ENCODE measurements at places on chromosomes 5 and 9.

DNA sequence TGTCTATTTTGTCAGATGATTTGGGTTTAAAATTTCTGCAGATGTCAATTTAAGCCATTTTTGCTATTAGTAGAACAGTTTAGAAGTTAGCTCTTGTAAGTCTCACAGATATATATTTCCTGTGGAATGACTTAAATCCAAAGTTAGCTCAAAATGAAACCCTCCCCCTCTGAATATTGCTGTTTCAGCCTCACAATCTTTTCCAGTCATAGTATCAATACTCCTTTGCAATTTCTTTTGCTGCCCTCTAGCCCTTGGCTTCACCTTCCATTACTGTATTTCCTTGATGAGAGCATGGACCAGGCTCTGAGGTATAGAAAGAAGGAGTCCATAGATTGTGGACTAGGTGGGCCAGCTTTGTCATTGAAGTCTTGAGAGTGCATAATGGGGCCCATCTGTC, 124.4 kb downstream of the ATG10 start:
- no peak for DNase-seq

DNA sequence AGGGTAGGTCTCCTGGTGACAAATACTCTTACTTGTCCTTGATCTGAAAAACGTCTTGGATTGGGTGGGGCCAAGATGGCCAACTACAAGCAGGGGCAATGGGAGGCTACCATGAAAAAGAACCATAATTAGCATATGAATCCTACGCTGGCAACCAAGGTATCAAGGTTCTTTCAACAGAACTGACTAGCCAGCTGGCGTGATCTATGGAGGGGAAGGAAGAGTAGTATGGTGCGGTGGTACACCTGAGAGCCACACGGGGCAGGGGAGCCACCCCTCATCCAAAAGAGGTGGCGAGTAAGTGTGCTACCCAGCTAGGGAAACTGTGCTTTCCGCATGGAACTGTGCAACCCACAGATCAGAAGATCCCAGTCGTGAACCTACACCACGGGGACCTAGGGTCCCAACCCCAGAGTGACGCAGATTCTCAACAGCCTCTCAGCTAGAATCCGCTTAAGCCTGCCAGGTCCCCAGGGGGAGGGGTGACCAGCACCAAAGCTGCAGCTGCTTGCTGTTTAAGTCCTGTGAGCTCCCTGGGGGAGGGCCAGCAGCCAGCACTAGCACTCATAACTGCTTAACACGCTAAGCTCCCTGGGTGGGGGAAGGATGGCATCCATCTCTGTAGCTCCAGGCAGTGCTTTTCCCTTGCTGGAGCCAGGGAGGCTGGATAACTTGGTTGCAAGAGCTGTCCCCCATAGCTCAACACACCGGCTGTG, 334.8 kb downstream of the FBXL17 start:
- DNase-seq, result no peak

GRCh38 chr5:115941051-115941675, 21.1 kb upstream of the LVRN start:
- DNase-seq, result no peak

DNA sequence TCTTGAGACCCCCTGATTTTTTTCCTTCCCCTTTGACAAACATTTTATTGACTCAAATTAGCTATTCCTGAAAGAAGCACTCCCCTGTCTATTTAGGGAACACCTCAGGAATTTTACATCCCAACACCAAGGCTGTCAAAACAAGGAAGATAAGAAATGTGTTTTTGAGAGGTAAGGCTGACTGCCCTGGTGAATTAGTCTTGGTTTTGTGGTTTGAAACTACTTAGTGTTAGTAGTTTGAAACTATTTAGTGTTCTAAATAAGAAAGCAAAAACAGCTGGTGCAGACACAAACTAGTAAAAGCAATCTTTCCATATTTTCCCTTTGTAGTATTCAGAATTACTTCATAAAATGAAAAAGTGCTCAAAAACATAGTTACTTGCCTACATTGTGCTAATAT, 120.7 kb downstream of the PCSK1 start:
- DNase-seq, result no peak

Data from activated B cell treated with CpG ODN at 0.5 μM for 24 hours (primary cell).